ENCODE measurements at places on chromosomes 5 and 9.

GRCh38 chr5:128538250-128539037, 399 bp upstream of the FBN2 start:
- DNase-seq: no peak

DNA sequence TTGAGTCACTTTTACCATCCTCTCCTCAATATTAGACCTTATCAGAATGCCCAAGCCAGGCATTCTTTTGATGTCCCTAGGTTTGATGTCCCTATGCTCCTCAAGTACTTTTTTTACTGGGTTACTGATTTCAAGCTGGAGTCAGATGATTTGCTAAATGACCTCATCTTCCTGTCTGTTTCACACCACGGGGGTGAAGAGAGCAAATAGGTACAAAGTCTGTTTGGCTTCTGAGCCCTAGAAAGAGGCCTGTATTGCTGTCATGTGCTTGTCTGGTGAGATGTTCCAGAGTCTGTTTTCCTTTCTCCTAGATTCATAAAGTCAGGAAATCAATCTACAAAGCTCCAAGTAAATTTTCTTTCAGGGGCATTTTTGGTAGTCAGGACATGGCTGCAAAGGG, 12.7 kb upstream of the DAB2 start:
- no peak for DNase-seq

DNA sequence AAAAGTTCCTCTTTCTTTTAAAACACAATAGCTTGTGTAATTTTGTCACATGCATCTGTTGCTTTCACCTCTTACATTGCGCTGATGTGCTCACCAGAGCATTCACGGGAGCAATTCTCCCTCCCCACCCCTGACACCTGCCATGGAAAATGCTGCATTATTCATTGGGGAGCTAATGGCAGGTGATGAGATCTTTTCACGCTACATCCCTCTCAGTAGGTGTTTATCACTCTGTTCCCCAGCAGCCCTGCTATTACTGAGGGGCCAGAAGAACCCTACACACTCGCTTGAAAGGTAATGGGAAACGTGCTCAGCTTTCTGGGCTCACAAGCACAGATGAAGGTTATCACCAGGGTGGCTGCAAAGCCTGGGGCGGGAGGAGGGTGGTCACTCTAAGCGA, 398.0 kb downstream of the PSAT1 start:
- DNase-seq: no peak

GRCh38 chr5:116424258-116424615, 150.4 kb downstream of the SEMA6A start:
- no peak for DNase-seq

GRCh38 chr9:131669269-131670157, 70.4 kb downstream of the RAPGEF1 start:
- DNase-seq: no peak

DNA sequence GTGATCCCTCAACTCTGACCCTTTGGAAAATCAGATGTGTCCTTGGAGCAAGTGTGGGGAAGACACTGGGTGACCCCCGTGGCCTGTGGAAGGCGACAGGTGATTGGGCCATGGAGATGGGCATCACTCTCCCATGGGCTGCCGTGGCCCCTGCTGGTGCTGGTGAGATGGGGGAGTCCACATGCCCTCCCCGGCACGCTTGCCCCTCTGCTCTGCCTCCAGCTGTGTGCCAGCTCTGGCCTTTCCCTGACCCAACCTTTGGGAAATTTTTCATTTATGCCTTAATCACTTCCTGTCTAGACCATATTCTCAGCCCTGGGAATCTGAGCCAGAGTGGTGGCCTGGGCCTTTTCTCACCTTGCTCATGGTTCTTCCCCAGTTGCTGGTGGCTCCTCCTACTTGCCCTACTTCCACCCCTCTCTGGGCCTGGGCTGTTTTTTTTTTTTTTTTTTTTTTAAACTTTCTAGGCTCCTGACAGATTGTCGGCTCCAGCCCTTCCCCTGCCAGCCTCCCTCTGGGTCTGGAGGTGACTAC, 56.6 kb downstream of the RGS3 start:
- DNase-seq: peak; percentile 68

DNA sequence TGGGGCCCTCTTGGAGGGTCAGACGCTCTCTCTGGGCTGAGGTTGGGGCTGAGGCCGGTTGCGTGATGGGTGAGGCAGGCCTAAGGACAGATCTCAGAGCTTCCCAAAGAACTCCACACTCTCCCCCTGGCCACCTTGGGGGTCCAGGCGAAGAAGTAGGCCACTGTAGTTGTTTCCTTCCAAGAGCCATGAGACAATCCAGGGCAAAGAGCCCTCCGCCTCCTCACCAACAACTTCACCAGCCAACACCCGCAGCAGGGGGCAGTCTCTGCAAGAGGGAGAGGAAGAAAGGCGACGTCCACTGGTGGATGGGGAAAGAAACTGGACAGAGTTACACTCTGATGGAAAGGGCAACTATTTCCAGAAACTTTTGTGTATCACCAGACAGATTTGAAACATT, 10.7 kb downstream of the SLC35A4 start:
- no peak for DNase-seq

DNA sequence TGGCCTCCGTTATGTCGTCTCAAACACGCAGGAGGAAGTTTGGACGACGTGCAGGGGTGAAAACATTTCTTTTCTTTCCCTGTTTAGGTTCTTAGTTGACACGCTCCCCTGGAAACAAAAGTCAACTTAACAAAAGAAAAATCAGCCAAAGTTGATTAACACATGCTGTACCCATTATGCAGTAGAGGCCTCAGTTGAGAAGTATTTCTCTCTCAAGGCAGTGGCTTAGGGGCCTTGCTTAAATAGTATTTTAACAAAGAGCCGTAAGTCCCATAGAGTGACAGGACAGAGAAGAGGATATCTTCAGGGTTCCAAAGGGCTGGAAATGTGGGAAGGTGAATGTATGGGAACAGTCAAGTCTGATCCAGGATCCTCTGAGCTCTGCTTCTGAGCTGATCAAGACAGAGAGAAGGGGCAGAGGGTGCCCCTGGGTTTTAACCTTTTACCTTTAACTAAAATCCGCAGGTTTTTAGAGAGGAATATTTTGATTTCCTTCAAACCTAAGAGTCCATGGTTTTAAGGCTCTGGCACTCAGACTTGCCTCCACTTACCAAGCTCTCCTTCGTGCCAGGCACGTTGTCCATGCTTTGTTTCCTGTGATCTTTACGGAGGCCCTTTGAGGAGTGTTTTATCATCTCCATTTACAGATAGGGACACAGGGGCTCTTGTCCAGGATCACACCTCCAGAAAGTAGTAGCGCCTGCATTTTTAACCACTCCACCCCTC, 629 bp upstream of the CD74 start:
- DNase-seq: no peak

DNA sequence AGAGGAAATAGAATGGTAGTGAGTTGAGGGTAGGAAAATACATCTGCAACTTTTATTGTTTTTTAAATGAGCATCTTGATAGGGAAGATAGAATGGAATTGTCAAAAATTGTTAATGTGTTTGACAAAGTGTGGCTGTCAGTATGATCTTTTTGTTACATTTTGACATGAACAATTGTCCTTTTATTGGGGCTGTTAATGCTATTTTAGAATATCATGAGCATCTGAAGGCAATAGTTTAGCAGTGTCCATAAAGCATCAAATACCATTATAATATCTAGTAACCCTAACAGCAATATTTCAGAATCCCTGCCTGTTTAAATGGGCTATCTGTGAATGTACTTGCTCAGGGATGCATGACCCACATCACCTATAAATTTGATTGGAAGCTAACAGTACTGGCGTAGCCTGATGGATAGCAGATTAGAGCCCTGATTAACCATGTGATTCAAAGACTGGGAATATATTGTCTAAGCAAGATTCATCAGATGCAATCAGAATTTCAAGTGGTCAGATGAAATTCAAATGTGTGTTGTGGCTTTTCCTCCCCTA, 37.8 kb downstream of the TLE4 start:
- no peak for DNase-seq

GRCh38 chr5:170464280-170465127, 39.3 kb upstream of the KCNIP1 start:
- no peak for DNase-seq

- no peak for DNase-seq
Observed at GRCh38 chr9:83346655-83347420, 191.4 kb downstream of the FRMD3 start.

- DNase-seq: peak; percentile 16
Observed at GRCh38 chr9:33202552-33203201, 35.5 kb upstream of the B4GALT1 start.

- no peak for DNase-seq
Observed at GRCh38 chr5:31487506-31487905, 44.4 kb downstream of the DROSHA start.

DNA sequence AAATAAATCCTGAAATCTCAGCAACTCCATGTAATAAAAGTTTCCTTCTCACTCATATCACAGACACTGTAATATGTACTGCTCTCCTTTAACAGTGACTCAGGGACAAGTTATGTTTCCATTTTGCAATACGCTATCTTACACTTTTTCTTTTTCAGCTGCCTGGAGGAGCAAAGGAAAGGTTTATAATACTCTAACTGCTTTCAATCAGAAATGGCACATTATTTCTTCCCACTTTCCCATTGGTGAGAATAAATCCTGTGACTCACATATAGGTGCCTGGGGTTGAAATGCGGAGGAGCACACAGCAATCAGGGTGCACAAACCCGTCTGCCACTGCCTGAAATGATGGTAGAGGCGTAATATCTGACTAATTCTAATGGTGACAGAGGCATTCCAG, 186.6 kb downstream of the HINT1 start:
- no peak for DNase-seq

GRCh38 chr5:38551030-38552017, 5.1 kb downstream of the LIFR start:
- DNase-seq: no peak

GRCh38 chr5:55327281-55327680, 19.5 kb downstream of the MTREX start:
- DNase-seq: no peak

DNA sequence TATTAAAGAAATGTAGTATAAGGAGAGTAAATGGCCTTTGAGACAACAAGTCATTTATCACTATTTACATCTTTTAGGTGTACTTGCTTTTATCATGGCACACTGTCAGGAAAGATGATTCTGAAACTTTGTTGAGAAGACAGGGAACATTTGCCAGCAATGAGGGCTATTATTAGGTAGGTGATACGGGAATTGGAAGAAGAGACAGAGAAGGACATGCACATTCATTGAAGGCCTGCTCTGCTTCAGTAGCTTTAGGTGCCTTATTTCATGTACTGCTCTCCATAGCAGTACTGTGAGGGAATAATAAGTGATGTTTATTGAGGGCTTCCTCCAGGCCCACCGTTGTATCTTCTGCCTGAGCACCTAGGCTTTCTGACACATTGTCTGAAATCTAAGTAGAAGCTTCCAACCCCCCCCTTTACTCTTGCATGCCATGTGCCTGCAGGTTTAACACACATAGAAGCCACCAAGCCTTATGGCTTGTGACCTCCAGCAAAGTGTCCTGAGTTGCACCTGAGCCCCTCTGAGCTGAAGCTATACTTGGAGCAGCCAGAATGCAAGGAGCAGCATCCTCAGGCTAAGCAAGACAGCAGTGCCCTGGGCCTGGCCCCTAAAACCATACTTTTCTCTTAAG, 275.2 kb upstream of the VLDLR start:
- no peak for DNase-seq

GRCh38 chr9:18928711-18929110, 104.3 kb downstream of the SAXO1 start:
- DNase-seq: no peak

GRCh38 chr9:8857926-8858595, 1058.5 kb upstream of the DMAC1 start:
- DNase-seq: no peak

GRCh38 chr9:27212621-27213020, 84.3 kb downstream of the EQTN start:
- DNase-seq: no peak

DNA sequence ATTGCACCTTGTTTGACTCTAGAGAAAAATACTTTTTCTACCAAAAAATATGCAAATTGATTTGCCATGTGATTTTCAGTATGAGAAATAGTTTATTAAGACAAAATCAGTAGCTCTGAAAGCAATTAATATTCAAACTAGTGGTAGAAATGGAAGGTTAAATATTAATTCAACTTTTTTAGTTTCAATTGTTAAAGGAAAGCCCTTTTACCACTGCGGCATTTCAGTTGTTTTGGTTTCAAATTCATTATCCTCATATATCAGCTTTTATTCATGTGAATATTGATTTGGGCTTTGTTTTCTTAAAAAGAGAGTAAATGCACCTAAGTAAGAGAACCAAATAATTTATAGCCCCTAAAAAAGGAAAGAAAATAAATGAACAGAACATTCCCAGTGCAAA, 660.6 kb upstream of the CHD1 start:
- DNase-seq: no peak

DNA sequence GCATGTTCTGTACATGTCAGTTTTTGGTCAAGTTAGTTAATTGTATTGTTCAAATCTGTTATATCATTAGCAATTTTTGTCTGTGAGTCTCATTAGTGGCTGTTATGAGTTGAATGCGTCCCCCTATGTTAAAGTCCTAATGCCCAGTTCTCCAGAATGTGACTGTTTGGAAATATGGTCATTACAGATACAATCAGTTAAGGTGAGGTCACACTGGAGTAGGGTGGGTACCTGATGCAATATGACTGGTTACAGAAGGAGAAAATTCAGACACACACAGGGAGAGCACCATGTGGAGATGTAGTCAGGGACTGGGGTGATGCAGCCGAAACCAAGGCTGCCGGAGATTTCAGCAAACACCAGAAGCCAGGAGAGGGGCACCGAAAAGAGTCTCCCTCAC, 15.1 kb downstream of the NMRK1 start:
- no peak for DNase-seq

- DNase-seq: no peak
Observed at GRCh38 chr5:41637424-41637823, 127.0 kb upstream of the PLCXD3 start.

GRCh38 chr9:116133163-116133562, 20.4 kb upstream of the PAPPA start:
- DNase-seq: no peak

GRCh38 chr9:82410306-82410705, 421.7 kb downstream of the SPATA31D1 start:
- no peak for DNase-seq

GRCh38 chr9:93959739-93960154, 4.6 kb upstream of the BARX1 start:
- no peak for DNase-seq

- no peak for DNase-seq
Observed at GRCh38 chr9:101480386-101480785, 44.8 kb upstream of the ALDOB start.

GRCh38 chr5:159362220-159362619, 31.9 kb upstream of the IL12B start:
- DNase-seq: no peak

GRCh38 chr5:124285071-124285470, 461.4 kb downstream of the ZNF608 start:
- no peak for DNase-seq

DNA sequence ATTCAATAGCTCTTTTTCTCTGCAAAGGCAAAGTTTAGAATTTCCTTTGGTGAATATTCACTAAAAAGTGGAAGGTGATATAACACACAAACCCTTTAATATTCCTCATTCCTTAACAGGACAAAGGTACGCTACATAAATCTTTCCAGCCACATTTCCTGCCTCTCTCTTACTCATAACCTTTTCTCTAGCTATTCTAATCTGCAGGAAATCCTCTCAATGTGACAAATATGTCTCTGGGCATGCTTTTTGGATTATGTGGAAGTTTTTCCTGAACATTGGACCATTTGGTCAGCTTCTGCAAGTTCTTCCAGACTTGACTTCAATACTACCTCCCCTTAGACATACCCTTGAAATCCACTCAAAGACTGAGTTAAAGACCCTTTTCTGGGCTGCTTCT, 186.3 kb upstream of the TUSC1 start:
- no peak for DNase-seq
